ENCODE measurements at places on chromosomes 1 and 21.

DNA sequence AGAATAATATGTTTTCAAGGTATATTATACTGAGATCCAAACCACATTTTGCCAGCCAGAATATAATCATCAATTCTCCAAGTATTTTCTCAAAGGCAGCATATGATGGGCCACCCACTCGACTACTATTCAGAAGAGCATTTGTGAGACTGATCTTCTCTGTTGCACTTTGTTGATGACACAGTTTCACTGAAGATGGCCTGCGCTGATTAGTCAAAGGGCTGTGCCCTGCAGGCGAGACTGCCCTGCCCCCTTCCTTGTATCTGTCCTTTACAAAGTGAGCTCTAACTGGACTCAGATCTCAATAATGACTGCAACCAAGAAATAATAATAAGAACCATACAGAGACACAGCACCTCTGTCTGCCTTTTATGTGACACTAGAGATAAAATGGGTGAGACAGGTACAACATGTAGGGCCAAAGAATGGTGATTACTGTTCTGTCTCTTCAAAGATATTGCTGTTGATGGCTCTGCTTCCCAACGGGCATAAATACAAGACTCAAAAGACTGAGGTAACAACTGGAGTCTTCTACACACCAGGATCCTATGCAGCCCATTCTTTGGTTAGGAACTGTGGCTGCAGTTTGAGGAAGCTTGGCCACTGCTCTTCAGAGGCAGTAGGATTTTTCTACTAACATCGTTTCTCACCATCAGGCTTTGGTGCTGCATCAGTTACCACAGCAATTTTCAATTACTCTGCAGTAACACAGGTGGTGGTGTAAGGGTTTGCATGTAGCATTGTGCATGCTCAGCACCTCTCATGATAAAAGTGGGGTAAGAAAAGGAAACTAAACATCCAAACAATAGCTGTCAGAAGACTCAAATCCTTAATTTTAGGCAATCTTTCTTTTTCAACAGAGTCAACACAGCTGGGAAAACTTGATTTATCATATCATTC is 481.1 kb downstream of the PTBP2 start:
- DNase-seq: no peak

- DNase-seq: peak; percentile 5
These were observed 165.7 kb downstream of the NCAM2 start for GRCh38 chr21:21163904-21164303.

DNA sequence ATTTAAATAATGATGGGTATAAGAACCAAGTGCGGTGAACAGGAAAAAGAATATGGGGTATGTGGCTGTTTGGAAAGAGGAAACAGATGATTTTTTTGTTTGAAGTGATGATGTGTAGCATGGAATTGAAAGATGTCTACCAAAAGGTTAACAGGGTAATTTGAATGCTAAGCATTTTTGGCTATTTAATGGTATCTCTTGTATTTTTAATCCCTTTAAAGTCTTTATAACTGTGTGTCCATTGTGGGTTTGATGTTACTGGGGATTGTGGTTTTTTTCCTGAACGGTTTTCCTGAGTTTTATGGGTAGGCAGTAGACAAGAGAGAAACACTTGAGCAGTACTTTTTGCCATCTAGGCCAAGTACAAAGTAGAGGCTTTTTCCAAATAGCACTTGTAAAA is 63.2 kb downstream of the PRDM2 start:
- DNase-seq: no peak

GRCh38 chr1:201716742-201717135 is 112.2 kb upstream of the IPO9 start:
- no peak for DNase-seq

DNA sequence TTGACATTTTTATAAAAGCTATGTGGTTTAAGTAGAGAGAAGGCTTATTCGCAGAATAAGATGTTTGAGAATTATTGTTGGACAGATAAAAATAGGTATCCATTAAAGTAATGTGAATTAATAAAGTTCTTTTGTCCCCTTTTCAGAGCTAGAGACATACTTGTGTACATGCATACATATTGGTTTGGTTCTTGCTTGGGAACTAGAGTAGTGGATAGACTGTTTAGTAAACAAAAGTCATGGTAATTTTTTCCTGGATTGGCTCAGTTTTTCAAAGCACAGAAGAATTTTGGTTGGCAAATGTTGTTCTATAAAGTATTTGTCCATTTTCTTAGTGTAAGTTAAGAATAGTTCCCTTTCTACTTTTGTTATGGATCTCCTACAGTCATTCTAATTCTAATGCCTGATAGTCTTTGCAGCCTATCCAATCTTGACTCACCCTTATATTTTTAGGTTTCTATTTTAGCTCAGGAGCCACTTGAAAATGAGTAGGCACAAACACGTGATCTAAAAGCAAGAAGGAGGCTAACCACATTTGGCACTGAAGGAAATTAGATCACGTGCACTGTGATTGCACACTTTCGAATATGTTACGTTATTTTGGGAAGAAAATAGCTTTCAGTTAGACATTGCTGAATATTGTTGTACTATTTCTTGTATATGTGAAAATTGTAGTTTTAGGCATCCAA is 47.0 kb downstream of the RABGAP1L start:
- peak; percentile 39 for DNase-seq

GRCh38 chr21:34355570-34355969 is 8.2 kb upstream of the KCNE2 start:
- DNase-seq: no peak

- DNase-seq: no peak
These were observed 3.6 kb downstream of the GUK1 start for GRCh38 chr1:228143480-228144192.
